ENCODE measurements at places on chromosomes 12 and 14. TPM values are rescaled to one million over a fixed set of nuclear protein-coding genes. Genes with fewer than 3 reads are reported as not detected.

Gene TRAF3
- total RNA-seq: 34.9 TPM

Gene SLC17A8
- total RNA-seq: not detected

Gene RDH12
- 1.1 TPM for total RNA-seq

Gene ATXN3
- total RNA-seq: 15.3 TPM

Gene LALBA
- not detected for total RNA-seq

Gene BIN2
- not detected for total RNA-seq

Gene ETFRF1
- total RNA-seq: 27.1 TPM

Gene SMCO3
- 0.93 TPM for total RNA-seq

Gene NGB
- total RNA-seq: not detected

Gene HHIPL1
- 3.3 TPM for total RNA-seq

Gene P3H3
- 23.8 TPM for total RNA-seq

Gene TCL1A
- total RNA-seq: not detected

Gene OR4E2
- total RNA-seq: not detected

Gene HOXC10
- not detected for total RNA-seq

Gene C12orf60
- total RNA-seq: 11.3 TPM

Gene CISTR
- total RNA-seq: not detected

Gene TAS2R20
- total RNA-seq: 2.1 TPM

Gene RBP5
- not detected for total RNA-seq

Gene CEP170B
- 12.0 TPM for total RNA-seq

Gene INHBC
- total RNA-seq: not detected

Gene LTBP2
- 0.69 TPM for total RNA-seq

Gene FAR2
- 24.7 TPM for total RNA-seq

Gene LRFN5
- 0.33 TPM for total RNA-seq

Gene TNS2
- total RNA-seq: 17.2 TPM

Gene STAB2
- not detected for total RNA-seq

Gene CCDC177
- not detected for total RNA-seq

Gene RPL6
- 530 TPM for total RNA-seq

All from melanocyte of skin (primary cell).